CD4-positive, CD25-positive, alpha-beta regulatory T cell (primary cell): ENCODE measurements at places on chromosomes 5 and 9.
A peak's percentile ranks its signal among the peaks of the same experiment; 100 is the strongest.

- no peak for DNase-seq
Observed at GRCh38 chr9:129432297-129433154, 188.4 kb downstream of the C9orf50 start.

GRCh38 chr5:164058621-164059020 is 553.2 kb downstream of the MAT2B start:
- no peak for DNase-seq

GRCh38 chr5:16855485-16855884 is 80.6 kb downstream of the MYO10 start:
- no peak for DNase-seq

GRCh38 chr5:56900858-56901578 is 8.4 kb upstream of the SETD9 start:
- DNase-seq = peak; percentile 57

- peak; percentile 87 for DNase-seq
Observed at GRCh38 chr9:127224883-127225739, 39.5 kb upstream of the GARNL3 start.

- no peak for DNase-seq
Observed at GRCh38 chr5:111580956-111581355, 68.6 kb upstream of the STARD4 start.

DNA sequence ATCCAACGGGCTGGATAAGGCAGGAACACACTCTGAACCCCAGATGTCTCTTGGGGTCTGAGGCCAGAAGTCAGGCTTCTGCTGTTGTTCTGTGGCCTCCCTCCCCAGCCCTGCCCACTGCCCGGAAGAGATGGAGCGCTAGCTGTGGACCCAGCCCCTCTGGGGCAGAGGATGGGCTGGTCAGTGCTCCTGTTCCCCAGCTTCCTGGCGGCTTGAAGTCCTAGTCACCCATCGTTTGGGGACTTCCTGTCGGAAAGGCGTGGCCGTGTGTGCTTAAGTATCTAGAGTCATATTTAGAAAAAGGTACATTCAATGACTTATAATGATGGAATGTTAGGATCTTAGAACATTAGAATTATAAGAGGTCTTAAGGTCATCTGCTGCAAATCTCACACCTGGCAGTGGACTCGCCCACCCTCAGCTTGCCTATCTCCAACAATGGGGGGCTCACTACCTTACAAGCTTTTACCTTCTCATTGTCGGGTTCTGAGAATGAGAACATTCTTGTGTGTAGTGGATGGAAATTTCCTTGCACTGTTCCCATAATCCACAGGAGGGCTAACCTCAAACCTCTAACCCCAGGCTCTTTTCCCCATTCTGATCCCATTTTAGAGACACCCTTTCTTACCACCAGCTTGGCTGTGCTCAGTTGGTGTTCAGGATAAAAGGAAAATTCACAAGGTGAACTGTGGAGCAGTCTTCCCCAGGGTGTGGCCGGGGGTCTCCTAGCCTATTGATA is 13.4 kb upstream of the AIF1L start:
- DNase-seq = no peak

- no peak for DNase-seq
Observed at GRCh38 chr5:39106322-39106721, 32.1 kb upstream of the RICTOR start.

DNA sequence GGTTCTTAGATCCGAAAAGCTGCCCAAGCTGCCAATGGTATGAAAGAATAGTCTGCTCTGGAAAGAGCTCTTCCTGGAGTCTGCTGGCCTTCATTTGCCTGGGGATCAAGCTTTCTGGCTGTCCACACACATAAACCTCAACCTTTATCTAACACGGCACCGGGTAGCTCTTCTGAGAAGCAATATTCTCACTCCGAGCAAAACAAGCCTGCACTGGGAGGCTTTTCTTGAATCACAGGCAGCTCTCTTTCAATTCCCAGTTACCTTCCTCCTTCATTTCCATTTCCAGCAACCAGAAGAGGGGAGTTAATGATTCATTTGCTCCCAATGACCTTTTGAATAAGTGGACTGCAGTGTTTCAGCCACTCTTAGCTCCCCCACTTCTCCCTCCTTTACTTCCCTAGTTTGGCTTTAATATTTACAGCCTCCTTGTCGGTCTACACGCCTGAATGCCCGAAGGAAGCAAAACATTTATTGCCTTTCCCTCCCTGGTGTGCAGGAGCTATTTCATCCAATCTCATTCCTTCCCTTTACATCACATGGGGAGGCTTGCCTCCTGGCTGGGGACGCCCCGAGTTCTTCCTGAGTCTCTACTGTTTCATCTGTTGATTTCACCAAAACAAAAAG is 187.1 kb downstream of the ARHGEF28 start:
- DNase-seq = no peak

DNA sequence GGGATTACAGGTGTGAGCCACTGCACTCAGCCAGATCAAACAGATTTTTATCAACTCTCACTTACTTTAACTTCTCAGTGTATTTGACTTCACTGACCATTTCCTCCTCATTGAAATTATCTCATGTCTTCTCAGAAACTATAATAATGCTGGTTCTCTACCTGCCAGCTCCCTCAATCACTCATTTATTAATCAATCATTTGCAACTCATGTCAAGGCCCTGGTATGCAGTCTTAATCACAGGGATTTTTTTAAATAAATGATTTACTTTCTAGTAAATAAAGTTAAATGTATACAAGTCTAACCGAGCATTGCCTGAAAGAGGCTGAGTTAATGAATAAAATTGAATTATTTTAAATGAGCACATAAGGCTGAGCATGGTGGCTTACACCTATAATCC is 63.3 kb downstream of the PLPP1 start:
- DNase-seq = no peak

DNA sequence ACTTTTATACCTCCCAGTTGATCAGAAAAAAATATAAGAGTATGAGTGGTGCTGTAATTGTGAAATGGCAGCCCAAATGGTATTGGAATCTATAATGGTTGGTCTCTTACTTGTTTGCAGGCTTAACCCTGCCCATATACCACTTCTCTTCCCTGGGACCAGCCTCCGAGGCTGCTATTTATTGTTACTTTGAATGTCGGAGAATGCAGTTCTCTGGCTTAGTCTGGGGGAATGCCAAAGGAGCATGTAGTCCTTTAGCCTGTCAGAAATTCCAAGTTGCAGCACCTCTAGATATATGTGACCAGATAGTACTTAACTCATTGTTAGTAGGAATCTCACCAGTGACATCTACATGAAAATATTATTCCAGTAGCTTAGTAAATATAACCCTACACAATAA is 47.5 kb downstream of the SLC44A1 start:
- no peak for DNase-seq

GRCh38 chr5:169686137-169686536 is 49.1 kb downstream of the DOCK2 start:
- no peak for DNase-seq

GRCh38 chr9:114937516-114937915 is 7.1 kb upstream of the TNFSF8 start:
- DNase-seq = no peak
